ENCODE measurements at places on chromosomes 16 and 17. TPM values are rescaled to one million over a fixed set of nuclear protein-coding genes. Genes with fewer than 3 reads are reported as not detected.

PIPOX gene
- 2.1 TPM for total RNA-seq

GRCh38 chr17:6279659-6280058 lies 155.3 kb downstream of the AIPL1 start:
- DNase-seq, result no peak

DNA sequence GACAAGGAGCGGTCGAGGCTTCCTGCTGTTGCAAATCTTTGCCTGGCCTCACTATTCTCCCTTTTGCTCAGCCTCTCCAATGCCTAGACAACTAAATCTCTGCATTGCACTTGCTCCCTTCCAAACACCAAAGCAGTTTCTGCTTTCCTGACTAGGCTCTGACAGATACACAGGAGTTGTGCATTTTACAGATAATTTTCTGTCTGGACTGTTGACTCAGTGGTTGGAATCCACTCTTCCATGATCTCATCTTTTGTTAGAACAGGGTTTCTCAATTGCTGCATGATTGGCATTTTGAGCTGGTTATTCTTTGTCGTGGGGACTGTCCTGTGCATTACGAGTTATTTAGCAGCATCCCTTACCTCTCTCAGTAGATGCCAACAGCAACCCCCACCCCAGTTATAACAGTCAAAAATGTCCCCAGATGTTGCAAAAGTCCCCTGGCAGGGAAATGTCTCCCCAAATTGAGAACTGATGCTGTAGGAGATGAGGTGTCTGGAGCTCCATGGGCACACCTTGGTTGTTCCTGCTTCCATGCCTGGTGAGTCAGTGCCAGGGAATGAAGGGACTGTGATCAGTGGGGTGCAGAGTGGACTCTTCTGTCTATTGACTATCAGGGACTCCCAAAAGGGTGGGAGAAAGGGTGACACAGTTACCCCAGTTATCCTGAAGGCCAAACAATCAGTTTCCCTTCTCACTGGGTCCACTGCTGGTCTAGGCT lies 557.4 kb upstream of the PSMD7 start:
- DNase-seq, result no peak

DNA sequence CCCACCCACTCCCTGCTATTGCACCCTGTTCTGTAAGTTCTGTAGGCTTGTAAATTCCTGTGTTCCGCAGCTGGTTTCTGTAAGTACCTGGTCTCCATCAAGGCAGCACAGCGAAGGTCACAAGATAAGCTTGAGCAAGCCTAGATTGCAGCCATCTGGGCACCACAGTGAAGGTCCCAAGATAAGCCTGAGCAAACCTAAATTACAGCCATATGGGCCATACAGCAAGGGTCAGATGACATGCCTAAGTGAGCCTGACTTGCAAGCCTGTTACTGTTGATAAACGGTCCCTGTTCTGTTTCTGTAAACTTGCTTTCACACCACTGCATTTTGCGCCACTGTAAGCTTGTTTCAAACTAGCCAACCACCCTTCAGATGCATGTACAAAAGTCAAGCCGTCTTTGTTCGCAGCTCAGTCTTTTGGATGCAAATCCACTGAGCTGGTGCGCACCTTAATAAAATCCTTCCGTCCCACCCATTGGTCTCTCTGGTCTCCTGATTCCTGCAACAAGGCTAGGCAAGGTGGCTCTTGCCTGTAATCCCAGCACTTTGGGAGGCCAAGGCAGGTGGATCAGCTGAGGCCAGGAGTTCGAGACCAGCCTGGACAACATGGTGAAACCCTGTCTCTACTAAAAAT lies 42.6 kb upstream of the ATF7IP2 start:
- DNase-seq, result no peak

PRSS36 gene
- total RNA-seq, result 0.34 TPM

DNA sequence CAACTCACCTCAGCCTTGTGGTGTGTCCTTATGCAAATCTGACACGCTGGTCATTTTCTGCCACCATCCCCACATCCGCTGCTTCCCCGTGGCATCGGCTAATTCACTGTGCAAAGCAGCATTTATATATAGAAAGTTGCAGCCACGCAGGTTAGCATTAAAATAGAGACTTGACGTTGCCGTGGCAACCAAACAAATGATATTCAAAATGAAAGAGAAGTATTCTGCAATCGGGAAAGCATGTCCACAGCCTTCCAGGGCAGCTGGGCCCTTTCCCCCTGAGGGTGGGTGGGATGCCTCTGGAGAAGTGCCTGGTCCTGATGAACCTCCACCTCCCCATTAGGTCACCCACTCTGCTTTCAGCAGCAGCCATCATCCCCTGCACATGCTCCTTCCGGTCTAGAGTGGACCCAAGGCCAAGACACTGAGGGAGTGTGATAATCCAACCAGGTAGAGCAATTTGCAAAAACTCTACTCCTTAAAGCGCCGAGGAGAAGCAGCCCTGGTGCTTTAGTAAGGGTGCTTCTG lies 138.7 kb downstream of the GAS7 start:
- DNase-seq, result no peak

HNF1B gene
- 3.2 TPM for total RNA-seq

GRCh38 chr16:72137380-72138063 lies 34.4 kb downstream of the PMFBP1 start:
- DNase-seq, result no peak

Measured in activated T-helper 1 cell treated with anti-CD3 and anti-CD28 coated beads, Interleukin-12 subunit alpha, Interleukin-12 subunit beta, Interleukin-2, Interleukin-4 antibody, amounts not matched to agents 30 ng/mL and 10 ng/mL and 1 ng/mL, durations not matched to agents 14 hours and 24 hours and 36 hours (primary cell).